Lung (tissue), 17 donors: ENCODE measurements at places on chromosomes 4 and X. TPM values are rescaled to one million over a fixed set of nuclear protein-coding genes. Genes with fewer than 3 reads are reported as not detected.

GRCh38 chrX:115952417-115953092 is 218.0 kb upstream of the AGTR2 start:
- no peak for DNase-seq

- no peak for DNase-seq
Observed at GRCh38 chr4:55617587-55618197, 18.4 kb downstream of the NMU start.

DNA sequence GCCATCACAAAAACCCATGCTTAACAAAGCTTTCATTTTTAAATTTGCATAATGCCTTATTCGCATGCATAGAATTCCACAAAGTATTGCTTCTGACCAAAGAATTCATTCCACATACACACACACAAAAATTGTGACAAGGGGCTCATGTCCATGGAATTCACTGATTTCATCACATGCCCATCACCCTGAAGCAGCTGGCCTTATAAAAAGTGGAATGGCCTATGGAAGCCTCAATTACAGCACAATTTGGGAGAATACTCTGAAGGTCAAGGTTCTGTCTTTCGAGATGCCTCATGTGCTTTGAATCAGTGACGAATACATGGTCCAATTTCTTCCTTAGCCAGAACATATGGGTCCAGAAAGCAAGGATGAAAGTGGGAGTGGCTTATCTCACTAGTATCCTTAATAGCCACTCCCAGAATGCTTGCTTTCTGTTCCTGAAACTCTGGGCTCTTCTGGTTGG is 165.7 kb downstream of the KDR start:
- DNase-seq = no peak

The SSX2B gene
- total RNA-seq = not detected

DNA sequence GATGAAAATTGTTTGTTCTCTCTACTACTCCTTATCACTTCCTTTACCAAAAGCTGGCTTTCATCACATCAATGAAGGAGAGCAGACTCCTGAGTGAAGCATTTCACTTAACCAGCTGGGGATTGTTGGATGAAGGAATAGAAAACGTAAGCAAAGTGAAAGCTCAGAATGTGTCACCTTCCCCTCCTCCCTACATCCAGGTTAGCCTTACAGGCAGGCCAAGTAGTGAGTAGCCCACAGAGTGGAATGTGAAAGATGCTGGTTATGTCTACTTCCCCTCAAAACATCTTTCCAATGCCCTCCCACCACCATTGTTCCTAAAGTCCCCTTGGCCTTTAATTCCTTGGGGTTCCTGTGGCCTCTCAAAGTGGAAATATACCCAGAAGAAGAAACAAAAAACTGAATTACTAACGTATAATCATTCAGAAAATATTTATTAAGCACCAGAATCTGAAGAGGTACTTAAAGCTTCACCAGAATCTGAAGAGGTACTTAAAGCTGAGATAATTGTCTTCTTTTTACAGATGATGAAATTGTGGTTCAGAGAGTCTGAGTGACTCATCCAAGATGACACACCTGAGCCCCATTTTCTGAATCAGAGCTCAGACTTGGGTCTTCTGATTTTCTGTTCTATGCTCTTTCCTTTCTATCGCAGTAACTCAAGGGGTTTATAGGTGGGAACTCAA is 6.5 kb downstream of the P2RY4 start:
- DNase-seq = no peak

The PNMA6F gene
- total RNA-seq = not detected

GRCh38 chrX:79082899-79083298 is 61.6 kb upstream of the GPR174 start:
- peak; percentile 23 for DNase-seq

The MORF4L2 gene
- 264 TPM for total RNA-seq

- no peak for DNase-seq
Observed at GRCh38 chrX:143634309-143634662, 1.6 kb downstream of the SLITRK4 start.

GRCh38 chr4:128516301-128516969 is 228.8 kb upstream of the PGRMC2 start:
- DNase-seq = peak; percentile 97

The GAGE12E gene
- total RNA-seq = not detected

DNA sequence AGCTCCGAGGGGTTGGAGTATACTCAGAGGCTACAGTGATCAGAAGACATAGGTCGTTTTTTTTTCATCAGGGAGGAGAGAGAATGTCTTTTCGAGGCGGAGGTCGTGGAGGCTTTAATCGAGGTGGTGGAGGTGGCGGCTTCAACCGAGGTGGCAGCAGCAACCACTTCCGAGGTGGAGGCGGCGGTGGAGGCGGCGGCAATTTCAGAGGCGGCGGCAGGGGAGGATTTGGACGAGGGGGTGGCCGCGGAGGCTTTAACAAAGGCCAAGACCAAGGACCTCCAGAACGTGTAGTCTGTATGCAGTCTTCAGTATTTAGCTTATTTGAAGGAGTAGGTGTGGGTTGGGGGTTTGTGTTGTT is 500 bp downstream of the GAR1 start:
- no peak for DNase-seq

DNA sequence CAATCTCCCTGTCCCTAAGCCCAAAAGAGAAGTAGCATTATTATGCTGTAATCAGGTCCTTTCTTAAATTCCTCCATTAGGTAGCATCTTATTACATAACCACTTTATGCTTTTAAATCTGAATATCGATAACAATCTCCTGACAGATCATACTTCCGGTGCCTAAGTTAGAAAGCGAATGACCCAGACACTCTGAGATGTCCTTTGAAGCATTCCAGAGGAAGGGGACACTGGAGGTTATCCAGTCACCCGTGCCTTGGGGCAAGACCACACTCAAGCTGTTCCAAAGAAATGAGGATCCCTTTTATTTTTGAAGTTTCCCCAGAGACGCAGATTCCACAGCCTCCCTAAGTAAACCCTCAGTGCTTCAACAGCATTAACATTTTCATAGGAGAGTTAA is 125.7 kb downstream of the PALLD start:
- no peak for DNase-seq

DNA sequence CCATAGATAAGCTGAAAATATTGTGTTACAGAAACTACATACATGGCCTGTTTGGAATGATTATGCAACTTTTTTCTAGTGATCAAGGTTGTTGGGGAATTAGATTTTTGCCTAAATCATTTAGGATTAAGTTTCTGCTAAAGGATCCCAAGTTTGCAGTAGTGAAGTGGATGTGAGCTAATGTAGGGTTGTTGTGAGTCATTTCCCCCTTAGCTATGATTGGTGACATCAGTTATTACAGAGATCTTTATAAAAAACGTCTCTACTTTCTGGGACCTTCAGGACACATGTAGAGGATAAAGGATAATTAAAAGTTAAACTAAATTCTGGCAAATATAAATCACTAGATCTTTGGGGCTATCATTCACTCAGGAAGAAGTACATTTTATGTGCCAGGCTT is 133.3 kb downstream of the GATB start:
- DNase-seq = no peak

The CNGA1 gene
- 0.06 TPM for total RNA-seq

The STAP1 gene
- total RNA-seq = 2.4 TPM

DNA sequence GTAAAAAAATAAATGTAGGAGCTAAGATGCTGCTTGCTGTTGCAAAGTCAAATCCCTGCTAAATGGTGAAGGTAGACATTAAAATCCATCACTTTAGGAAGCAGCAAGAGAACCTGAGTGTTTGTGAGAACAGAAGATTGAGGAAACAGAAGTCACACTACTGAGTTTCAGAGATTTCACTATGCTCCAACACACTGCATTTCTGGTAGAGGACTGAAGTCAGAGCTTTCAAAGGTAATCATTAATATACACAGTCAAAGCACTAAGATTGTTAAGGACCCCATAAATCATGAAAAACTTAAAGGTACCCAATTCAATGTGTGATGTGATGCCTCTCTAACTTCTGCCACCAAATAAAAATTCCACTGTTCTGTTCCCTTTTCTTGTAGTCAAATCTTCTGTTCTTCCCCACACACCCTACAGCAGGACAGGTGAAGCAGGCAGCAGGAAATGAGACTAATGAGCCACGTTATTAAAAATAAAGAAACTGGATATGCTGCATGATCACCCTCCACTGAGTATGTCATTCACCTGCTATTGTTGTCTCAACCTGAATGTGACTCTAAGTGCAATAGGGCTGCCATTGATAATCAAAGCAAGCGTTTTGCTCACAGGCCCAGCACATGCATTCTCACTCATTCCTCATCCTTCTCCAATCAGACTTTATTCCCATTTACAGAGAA is 28.9 kb upstream of the APELA start:
- DNase-seq = no peak

DNA sequence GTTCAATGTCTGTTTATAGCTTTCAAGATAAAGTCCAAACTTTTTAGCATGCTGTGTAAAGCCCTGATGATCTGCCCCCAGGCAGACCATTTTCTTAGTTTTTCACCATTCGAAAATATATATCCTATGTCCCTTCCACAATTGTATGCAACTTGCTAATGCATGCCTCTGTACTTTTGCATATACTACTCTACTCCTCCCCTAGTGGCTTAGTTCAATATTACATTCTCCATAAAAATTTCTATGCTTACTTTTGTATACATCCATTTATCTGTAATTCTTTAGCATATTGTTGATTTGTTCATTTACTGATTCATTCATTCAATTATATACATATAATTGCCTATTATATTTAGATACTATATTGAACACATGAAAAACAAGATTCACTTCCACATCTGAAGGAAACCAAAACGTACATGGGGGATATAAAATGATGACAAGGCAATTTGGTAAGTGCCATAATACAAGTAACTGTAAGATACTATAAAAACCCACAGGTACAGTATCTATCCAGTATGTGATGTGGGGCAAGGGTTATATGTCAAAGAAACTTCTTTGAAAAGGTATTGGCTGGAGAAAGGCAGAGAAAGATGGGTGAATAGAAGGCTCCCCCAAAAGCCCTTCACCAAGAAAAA is 902.5 kb downstream of the FAM133A start:
- DNase-seq = no peak

The HSFX4 gene
- not detected for total RNA-seq

The C4orf17 gene
- not detected for total RNA-seq

DNA sequence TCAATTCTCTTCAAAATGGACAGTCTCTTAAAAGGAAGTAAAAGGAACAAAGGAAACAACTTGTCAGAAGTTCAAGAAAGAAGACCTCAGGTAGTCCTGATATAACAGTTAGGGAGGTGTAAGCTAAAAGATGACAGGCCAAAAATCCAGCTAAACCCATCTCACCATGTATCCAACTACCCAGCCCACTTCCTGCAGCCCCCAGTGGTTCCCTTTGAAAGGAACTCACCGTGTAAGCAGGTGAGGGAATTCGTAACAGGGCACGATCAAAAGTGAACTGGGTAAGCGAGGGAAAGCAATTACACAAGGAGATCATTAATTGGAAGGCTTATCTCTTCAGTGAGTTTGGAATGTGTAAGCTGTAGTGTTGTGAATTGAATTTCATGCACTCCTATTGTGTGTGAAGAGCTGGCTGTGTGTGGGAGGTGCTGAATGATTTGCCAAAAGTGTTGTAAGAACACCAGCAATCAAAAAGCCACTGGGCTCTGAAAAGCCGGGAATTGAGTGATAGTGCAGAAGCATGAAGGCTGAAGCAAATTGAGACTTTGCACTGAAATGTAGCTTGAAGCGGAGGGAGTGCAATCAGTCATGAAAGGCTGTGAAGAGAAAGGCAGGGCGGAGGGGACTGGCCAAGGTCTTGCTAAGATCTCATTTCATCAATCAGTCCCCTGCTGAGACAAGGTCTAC is 914.2 kb upstream of the LCORL start:
- DNase-seq = peak; percentile 32

The IL21 gene
- total RNA-seq = 0.26 TPM

- peak; percentile 80 for DNase-seq
Observed at GRCh38 chr4:118918388-118918787, 29.7 kb downstream of the SYNPO2 start.

- DNase-seq = no peak
Observed at GRCh38 chrX:38452603-38453002, 100.2 kb downstream of the OTC start.

DNA sequence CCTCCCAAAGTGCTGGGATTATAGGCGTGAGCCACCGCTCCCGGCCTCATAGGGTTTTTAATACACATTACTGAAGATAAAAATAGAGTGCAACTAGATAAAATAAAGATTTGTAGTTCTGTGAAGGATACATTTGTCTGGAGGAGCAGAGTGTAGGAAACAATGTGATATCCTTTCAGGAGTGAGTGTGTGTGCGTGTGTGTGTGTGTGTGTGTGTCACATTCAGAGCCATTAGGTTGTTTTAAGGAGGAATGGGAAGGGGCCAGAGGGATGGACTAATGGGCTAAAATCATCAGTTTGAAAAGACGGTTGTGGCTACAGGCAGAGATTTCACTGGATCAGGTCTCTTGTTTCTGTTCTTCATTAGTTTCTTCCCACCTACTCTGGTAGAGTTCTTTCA is 40.0 kb downstream of the RBPJ start:
- no peak for DNase-seq

- no peak for DNase-seq
Observed at GRCh38 chr4:12734586-12734985, 749.6 kb downstream of the RAB28 start.

- no peak for DNase-seq
Observed at GRCh38 chrX:1308476-1308875, 28.1 kb upstream of the IL3RA start.

DNA sequence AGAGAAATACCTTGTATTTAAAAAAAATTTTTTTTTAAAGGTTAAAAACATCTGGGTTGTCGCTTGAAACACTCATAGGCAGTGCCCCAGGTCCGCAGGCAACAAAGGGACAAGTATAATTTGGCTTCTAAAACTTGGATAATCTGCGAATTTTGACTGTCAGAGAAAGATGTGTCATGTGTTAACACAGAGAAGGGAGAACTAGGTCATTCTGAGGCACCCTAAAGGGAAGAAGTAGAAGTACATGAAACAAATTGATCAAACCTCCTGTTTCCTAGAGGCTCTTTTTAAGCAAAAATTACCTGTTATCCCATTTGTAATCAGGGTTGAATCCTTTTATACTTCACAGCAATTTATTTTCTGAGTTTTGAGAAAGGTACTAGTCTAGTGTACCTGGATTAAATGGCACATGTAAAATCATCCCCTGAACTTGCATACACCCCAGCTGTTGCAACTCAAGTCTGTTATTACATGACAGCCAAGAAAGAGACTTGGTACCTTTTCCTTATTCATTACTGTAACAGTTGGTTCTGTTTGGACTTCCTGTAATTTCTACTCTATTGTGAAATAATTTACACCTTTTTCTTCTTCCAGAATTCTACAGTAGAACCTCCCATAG is 1.7 kb downstream of the SRD5A3 start:
- DNase-seq = peak; percentile 13

The PRDM8 gene
- 5.0 TPM for total RNA-seq

DNA sequence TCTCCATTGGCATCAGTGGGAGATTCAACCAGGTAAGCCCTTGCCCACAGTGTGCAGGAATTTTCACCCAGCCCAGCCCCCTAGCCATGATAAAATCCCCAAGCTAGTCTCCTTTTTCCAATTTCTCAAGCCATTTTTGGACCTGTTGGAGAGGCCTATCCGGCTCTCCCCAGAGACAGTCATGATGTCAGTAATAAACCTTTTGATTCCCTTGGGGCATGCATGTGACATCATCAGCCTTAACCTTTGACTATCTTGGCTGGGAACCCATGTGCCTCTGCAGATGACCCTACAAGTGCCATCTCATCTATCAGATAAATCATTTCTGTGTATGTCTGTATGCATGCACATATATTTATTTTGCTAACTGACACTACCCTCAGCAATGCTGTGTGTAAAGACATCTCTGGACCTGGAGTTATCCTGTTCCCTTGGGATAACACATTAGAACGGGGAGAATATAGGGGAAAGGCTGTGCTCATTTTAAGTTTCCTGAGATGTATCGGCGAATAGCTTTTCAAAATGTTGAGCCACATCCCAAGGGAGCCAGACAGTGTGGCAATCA is 51.0 kb downstream of the CYTL1 start:
- no peak for DNase-seq
